ENCODE measurements at places on chromosomes 12 and 14. TPM values are rescaled to one million over a fixed set of nuclear protein-coding genes. Genes with fewer than 3 reads are reported as not detected.

DNA sequence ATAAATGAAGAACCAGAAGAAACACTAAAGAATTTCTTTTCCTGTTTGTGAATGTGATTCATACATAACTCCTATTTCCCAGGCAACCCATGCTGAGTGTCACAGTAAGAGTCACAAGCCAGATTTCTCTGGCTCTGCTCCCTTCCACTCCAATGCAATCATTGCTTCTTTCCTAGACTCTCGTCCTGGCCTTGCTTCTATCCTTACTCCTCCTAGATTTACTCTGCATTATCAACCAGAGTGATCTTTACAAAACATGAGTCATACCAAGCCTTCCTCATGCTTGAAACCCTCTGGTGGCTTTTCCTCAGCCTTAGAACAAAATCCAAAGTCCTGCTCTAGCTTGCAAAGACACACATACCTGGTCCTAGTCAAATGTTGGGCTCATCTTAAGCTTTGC, 13.3 kb downstream of the IL22 start:
- no peak for DNase-seq

GRCh38 chr14:41662780-41663472, 56.2 kb downstream of the LRFN5 start:
- DNase-seq, result no peak

GRCh38 chr12:123102366-123102765, 48.5 kb downstream of the PITPNM2 start:
- DNase-seq, result no peak

Gene PTPRB
- total RNA-seq, result 64.7 TPM

Gene TAS2R30
- 4.1 TPM for total RNA-seq

Gene RNASE7
- total RNA-seq, result 0.39 TPM

Gene TFCP2
- total RNA-seq, result 21.9 TPM

Gene DCN
- total RNA-seq, result 1,241 TPM

Measured in mesenteric fat pad (tissue), 1 donor.